ENCODE measurements at places on chromosomes 13 and 19. TPM values are rescaled to one million over a fixed set of nuclear protein-coding genes. Genes with fewer than 3 reads are reported as not detected.

The ZNF264 gene
- 62.5 TPM for total RNA-seq

The NCCRP1 gene
- total RNA-seq, result not detected

The FREM2 gene
- not detected for total RNA-seq

DNA sequence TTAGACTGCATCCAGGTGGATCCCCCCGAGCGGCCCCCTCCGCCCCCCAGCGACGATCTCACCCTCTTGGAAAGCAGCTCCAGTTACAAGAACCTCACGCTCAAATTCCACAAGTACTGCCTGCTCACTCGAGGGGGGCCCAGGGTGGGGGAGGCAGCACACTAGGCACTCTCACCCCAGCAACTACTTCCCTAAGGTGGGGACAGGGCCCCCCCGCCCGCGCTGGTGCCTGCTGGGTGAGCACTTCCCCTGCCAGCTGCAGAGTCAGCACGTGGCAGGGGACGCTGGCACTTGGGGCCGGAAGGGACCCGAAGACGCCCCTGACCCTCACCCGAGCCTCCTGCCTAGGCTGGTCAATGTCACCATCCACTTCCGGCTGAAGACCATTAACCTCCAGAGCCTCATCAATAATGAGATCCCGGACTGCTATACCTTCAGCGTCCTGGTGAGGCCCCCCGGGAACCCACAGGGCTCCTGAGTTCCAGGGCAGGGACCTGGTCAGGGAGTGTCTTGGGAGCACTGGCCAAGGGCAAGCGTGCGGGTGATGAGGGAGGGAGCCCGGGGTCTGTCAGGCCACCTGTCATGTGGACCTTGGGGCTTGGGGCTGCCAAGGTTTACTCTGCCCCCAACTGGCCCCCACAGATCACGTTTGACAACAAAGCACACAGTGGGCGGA lies 5.2 kb downstream of the MCOLN1 start:
- H3K4me3 ChIP-seq, result no peak overlapping the region
- no peak for DNase-seq

DNA sequence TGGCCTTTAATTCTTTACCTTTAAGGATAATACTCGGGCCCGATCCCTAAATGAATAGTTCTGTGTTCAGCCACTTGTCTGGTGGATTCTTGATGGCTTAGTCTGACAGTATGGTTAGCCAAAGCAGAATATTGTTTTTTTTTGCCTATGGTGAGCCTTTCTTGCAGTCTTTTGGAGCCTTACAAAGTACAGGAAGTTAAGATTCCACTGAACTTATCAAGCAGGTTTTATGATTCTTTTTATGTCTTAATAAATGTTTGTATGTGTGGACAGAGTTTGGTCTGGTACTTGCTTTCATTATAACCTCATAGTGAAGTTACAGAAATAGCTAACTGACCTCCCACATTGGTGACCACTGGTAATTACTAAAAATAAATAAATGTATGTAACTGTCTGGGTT lies 17.1 kb downstream of the PCCA start:
- no peak overlapping the region for H3K4me3 ChIP-seq
- H3K36me3 ChIP-seq, result no peaks in the 10 kb centered on the region
- H3K4me1 ChIP-seq, result no peaks in the 10 kb centered on the region
- no peak overlapping the region for H3K27ac ChIP-seq
- DNase-seq, result no peak

DNA sequence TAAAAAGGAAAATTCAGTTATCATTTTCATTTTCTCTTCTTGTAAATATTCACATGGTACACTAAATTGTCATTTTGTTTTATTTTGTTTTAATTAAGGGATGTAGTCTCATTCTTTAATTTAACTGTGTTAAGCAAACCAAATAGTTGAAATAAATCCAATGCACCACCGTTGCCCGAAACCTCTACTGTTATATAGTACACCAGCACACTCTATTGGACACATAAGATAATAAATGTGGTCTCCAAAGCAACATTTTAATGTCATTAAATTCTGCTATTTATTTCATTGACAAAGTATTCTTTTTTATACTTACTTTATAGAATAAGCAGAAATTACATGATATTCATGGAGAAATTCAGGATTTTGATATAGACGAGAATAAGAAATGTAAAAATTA lies 156.4 kb upstream of the FREM2 start:
- no peak for DNase-seq
- H3K4me3 ChIP-seq, result no peak overlapping the region
- H3K36me3 ChIP-seq, result no peaks in the 10 kb centered on the region
- H3K4me1 ChIP-seq, result no peaks in the 10 kb centered on the region
- H3K27ac ChIP-seq, result no peak overlapping the region
- H3K27me3 ChIP-seq, result no peaks in the 10 kb centered on the region

GRCh38 chr19:40959338-40959737 lies 31.7 kb upstream of the CYP2B6 start:
- H3K27me3 ChIP-seq, result peaks cover 5% of the 10 kb centered on the region
- DNase-seq, result no peak
- no peaks in the 10 kb centered on the region for H3K36me3 ChIP-seq
- H3K27ac ChIP-seq, result no peak overlapping the region

DNA sequence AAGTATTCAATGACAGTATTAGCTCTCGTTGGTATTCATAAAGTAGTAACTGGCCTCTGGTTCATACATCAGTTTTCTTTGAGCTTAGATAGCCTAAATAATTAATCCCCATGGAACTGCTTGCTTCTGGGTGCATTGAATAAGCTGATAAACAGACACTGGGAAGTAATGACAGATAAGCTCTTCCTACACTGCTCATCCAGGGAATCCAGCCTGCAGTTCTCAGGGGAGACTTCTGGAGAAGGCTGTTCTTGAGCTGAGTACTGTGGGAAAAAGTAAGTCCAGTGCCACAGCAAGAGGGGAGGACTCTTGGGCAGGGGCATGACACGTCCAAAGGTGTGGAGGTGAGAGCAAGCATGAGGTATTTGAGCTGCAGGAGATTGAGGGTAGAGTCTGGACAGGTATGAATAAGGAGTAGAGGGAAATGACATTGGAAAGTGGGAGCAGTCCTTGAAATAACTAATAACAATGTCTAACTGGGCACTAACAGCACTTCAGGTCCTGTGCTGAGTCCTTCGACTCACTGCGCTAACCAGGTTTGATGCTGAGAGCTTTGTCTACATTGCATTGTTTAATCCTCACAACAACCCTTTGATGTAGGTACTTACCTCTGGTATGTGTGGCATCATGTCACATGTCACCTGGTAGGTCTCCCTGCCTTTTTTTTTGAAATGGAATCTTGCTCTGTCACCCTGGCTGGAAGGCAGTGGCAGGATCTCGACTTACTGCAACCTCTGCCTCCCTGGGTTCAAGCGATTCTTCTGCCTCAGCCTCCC lies 7.2 kb downstream of the GARRE1 start:
- no peaks in the 10 kb centered on the region for H3K27me3 ChIP-seq
- no peak overlapping the region for H3K4me3 ChIP-seq
- H3K4me1 ChIP-seq, result peaks cover 53% of the 10 kb centered on the region
- H3K27ac ChIP-seq, result no peak overlapping the region
- no peaks in the 10 kb centered on the region for H3K36me3 ChIP-seq
- no peak for DNase-seq

GRCh38 chr13:46860722-46861121 lies 36.1 kb downstream of the HTR2A start:
- no peak overlapping the region for H3K27ac ChIP-seq
- H3K4me1 ChIP-seq, result no peaks in the 10 kb centered on the region
- H3K36me3 ChIP-seq, result no peaks in the 10 kb centered on the region
- H3K4me3 ChIP-seq, result no peak overlapping the region
- DNase-seq, result no peak
- peaks cover 3% of the 10 kb centered on the region for H3K27me3 ChIP-seq

Data from CD4-positive, alpha-beta memory T cell (primary cell).